Central memory CD4-positive, alpha-beta T cell (primary cell): ENCODE measurements at places on chromosomes 4 and X.

- no peak for DNase-seq
These were observed 91.8 kb downstream of the SHISA3 start for GRCh38 chr4:42489095-42489494.

- no peak for DNase-seq
These were observed 29.8 kb downstream of the YY2 start for GRCh38 chrX:21885568-21885967.

DNA sequence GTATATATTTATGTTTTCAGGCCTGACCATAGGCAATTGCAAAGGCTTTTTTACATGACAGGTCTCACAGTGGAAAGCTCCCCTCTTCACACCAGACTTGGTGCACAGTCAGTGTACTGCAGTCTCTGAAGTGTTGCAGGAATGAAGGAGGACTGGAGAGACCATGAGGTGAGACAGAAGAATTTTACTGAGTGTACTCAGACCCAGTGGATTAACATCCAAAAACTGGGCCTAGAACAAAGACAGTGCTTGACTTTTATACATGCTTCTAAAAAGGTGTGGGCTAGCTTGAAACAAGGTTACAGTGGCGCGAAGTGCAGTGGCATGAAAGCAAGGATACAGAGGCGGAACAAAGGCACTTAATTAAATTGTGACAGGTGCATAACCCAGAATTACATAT is 822.9 kb downstream of the RAPGEF2 start:
- DNase-seq = no peak

DNA sequence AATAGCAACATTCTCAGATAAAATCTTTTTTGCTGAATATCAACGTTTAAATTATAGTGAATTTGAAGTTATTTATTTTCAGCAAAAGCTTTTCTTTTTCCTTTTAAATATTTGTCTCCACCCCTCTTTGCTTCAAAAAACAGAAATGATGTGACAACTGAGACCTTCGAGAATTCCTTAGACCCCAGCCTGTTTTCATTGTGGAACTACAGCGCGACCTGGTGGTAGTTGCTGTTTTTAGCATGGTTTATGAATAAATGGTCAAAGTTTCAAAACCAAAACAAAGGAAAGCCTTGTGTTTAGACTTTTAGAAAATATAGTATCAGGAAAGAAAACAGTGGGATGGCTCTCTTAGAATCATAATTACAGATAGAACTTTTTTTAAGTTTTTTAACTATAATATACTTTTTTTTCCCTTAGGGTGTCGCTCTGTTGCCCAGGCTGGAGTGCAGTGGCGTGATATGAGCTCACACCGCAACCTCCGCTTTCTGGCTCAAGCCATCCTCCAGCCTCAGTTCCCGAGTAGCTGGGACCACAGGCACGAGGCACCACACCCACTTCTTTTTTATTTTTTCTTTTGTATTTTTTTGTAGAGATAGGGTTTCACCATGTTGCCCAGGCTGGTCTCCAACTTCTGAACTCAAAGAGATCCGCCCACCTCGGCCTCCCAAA is 26.8 kb upstream of the TMEM184C start:
- DNase-seq = no peak

DNA sequence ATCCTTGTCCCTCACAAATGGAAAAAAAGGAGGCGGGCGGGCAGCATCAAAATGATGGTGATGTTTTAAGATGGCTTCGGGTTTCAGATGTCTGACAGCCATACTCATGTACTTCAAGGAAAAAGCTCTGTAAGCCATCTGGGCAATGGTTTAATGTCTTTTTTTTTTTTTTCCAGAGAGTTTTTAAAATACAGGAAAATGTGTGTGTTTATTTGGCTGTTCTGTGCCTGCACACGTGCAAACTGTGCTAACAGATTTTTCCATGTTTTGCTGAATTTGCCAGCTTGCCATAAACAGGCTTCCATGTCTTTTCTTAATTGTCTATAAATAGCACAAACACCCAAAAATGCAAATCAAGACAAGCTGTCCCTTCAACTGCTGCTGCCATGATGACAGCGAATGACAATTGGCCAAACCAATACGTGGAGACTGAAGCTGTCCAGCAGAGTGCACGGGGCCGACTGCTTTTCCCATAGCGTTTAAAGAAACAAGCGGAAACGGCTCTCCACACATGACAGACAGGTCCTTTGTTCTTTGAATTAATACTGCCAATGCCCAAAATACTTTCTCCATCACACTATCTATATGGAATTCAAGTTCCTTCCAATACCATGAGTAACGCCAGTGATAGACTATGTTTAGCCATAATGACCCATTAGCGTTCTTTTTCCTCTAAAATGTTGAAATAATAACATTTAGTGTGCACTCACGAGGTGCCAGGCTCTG is 35.7 kb downstream of the AFAP1 start:
- no peak for DNase-seq

DNA sequence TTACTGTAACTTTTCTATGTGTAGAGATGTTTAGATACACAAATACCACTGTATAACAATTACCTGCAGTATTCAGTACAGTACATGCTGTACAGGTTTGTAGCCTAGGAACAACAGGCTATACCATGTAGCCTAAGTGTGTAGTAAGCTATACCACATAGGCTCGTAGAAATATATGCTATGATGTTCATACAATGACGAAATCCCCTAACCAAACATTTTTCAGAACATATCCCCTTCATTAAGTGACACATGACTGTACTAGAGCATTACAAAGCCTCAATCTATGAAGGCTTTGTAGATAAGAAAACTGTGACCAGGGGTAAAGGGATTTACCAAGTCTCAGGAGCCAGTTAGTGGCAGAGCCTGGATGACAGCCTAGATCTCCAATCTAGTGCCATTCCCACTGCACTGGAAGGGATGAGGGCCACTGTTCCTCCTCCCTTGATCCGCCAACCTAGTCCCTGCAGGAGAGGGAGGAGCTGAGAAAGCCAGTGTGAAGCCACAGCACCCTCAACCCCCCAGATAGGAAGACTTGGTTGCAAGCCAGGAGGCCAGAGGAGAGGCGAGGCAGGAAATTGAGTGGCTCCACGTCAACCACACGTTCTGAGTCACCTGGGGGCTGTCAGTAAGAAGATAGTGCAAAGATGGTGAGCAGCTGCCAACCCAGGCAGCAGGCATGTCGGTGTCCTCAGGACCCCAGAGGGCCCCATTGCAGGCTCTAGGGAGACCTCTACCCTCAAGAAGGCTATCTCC is 227.7 kb downstream of the BCOR start:
- peak; percentile 73 for DNase-seq

- DNase-seq = no peak
These were observed 161.6 kb downstream of the PCDH18 start for GRCh38 chr4:137370679-137371078.

DNA sequence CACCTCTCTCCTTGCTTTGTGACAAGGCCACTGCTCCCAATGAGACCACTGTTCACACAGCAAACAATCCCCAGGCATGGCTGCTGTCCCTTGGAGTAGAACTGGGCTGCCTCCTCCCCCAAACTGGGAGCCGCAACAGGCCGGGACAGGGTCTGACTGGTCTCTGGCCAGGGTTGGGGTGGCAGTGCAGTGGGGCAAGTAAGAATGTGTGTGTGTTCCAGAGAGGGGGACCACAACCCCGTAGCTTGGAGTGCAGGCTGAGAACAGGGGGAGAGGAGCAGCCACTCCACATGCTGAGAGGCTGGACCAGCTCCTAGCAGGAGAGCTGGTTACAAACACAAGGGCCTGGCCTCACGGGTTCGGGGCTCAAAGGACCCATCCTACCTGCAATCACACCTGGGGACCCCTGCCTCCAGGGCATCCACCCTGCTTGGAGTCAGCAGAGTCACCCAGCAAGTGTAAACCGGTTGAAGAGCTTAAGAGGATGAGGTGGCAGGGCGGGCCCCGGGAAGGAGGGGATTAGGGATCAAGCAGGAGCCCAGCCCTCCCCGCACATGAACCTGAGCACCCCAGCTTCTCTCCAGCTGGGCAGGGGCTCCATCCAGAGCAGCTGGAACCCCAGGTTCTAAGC is 3.8 kb upstream of the ZNF185 start:
- DNase-seq = no peak

DNA sequence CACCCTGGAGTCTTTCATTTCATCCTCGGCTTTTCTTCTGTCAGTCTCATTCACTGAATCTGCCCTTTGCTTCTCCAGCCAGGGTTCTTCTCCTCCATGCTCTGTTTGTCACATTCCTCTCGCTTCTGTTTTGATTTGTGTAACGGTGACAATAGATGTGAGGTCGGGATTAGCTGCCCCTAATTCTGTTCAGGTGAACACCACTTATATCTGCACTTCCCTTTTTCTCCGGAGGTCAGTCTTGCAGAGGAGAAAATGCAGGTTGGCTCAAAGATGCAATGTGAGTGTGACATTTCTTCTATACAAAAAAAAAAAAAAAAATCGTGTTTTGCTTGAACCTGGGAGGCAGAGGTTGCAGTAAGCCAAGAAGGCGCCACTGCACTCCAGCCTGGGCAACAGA is 262.9 kb downstream of the ASMT start:
- DNase-seq = no peak

DNA sequence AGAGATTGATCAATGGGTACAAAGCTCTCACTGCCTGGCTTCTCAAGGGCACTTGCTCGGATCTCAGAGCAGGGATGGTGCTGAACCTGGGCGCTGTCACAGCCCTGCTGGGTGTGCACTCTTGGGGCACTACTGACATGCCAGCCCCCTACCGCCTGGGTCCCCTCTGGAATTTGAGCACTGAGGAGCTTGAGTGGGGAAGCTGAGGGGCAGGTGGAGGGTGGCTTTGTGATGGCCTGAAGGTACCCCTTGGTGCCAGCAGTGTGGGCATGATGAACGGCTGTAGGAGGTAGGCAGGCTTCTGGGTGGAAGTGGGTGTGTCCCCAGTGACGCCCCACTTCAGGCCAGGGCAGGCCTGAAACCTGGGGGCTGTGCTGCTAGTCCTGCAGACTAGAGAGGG is 379.1 kb upstream of the GRID2 start:
- no peak for DNase-seq

GRCh38 chr4:62077406-62077805 is 877.3 kb downstream of the ADGRL3 start:
- no peak for DNase-seq

DNA sequence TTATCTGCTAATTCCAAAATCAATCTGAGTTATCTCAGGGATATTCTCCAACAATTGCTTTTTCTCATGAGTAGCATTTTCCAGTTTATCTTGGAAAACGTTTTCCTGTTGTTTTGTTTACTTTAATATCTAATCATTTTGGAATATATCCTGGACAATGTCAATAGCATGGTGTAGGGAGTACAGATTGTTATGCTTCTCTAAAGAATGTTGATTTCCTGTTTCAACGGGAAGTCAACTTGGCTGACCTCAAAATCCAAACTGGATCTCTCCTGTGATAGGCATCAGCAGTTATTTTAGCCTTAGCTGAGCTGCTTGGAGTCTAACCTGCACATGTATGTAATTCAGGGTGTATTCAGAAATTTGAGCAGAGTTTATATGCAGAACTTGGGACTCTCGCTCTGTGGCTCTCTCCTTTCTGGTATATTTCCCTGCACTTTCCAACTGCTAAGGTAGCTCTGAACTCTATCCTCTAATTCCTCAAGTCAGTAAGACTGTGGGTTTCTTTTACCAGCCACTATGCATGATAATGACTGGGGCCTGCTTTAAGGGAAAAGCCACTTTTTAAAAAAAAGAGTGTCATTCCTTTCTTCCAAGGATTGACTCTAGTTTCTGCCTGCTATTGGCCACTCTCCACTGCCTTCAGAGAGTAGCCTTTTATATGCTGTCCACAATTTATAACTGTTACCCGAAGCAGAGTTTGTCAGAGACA is 7.7 kb downstream of the PRSS48 start:
- DNase-seq = no peak

DNA sequence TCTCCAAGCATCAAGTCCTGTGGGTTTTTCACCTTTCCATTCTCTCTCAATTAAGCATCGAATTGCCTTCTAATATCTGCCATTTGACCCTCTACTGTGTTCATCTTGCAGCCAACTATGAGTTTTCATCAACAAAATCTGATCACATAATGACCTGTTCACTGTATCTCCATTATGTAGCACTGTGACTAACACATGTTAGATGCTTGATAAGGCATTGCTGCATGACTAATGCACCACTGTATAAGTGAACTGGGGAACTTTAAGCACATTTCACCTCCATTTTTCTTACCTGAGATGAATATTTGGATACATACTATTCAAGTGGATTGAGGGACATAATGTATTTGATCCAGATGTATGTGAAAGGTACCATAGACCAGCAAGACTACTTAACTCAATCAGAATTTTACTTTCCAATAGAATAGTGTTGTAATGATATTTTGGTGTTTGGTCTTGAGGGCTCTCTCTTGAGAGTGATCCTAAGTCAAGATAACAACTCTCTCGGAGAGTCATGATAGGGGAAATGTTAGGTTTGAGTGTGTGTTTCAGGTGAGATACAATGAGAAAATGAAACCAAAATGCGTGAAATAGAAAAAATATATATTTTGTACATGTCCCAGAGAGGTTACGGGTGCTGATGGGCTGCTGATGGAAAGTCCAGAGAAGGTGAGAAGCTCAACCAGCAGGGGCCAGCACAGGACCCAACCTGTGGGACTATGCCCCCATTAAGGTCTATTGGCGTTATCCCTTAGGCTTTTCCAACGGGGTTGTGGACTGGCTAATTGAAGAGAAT is 60.2 kb upstream of the HS3ST1 start:
- no peak for DNase-seq

GRCh38 chrX:21487832-21488231 is 113.6 kb downstream of the CNKSR2 start:
- no peak for DNase-seq

DNA sequence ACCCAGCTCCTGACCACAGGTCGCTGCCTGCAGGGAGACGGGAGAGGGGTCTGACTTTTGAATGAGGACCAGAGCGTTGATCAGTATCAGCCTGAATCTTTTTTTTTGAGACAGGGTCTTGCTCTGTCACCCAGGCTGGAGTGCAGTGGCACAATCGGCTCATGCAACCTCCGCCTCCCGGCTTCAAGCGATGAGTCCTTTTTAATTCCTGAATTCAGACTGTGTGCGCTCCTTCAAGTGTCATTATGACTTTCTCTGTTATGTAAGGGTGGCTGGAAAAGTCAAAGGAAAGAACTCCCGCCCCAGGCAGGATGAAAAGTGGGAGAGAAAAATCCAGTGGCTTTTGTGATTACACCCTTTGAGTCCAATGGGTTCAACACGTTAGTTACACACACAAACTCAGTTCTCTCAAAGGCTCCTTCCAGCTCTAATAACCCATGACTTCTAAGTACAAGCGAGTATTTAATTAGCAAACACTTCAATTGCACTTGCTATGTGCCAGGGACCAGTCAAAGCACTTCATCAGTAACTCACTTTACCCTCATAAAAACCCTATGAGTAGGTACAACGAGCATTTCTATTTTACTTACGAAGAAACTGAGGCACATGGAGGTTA is 44.4 kb downstream of the PDHA1 start:
- DNase-seq = no peak

- DNase-seq = no peak
These were observed 15.0 kb upstream of the RAI2 start for GRCh38 chrX:17876135-17876534.

DNA sequence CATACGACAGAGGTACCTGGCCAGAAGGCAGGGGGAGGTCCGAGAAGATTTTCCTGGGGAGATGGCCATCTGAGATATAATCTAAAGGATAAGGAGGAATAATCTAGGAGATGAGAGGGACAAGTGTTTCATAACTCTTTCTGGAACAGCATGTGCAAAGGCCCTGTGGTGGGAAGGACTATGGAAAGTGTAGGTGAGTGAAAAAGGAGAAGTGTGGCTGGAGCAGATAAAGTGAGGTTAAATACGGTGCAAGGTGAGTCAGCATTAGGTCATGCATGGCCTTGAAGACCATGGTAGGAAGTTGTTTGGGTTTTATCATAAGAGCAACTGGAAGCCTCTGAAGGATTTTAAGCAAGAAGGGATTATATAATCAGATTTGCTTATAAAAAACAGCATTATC is 34.6 kb upstream of the MTM1 start:
- DNase-seq = no peak
